ENCODE measurements at places on chromosomes 5 and 9.

- no peak for DNase-seq
These were observed 255.1 kb downstream of the MAST4 start for GRCh38 chr5:66851306-66851705.

DNA sequence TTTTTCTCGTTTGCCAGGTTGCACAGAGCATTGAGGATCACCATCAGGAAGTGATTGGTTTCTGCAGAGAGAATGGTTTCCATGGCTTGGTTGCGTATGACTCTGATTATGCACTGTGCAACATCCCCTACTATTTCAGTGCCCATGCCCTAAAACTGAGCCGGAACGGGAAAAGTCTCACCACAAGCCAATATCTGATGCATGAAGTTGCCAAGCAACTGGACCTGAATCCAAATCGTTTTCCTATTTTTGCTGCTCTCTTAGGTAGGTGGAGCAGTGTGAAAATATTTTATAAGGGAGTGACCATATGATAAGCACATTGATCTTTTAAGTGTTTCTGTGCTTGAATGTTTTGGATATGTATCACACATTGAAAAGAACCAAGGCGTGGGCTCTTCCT, 17.7 kb upstream of the FAM120AOS start:
- DNase-seq: no peak

DNA sequence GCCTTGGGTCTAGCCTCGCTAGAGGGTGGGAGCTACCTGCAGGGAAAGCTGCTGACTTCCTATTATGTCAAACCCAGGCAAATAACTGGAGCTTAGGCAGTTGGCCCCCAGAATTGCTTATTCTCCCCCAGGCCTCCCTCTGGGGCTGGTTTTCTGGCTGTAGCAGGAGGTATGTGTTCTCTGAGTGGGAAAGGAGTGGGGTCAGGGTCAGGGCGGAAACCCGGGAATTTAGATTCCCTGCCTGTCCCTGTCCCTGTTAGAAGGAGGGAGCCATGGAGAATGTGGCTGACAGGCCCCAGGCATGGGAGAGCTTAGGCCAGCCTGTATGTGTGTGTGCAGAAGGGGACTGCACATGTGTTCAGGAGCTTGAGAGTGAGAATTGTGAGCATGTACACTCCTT, 13.6 kb upstream of the CXXC5 start:
- DNase-seq: no peak

DNA sequence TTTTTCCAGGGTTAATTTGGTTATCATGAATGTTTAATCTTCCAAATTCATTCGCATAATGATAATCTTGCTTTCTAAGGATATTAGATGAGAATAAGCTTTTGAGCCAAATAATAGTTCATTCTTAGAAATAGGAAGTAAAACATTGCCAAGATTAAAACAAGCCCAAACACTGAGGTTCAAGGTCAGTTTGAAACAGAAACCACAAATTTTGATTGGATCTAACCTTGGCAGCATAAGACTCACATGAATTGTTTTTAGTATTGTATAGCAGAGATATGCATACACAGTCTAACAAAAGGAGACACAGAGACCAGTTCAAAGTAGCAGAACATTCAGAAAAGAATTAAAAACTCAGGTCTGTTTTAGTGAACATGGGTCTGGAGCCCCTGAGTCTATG, 43.4 kb upstream of the VCAN start:
- DNase-seq: no peak

DNA sequence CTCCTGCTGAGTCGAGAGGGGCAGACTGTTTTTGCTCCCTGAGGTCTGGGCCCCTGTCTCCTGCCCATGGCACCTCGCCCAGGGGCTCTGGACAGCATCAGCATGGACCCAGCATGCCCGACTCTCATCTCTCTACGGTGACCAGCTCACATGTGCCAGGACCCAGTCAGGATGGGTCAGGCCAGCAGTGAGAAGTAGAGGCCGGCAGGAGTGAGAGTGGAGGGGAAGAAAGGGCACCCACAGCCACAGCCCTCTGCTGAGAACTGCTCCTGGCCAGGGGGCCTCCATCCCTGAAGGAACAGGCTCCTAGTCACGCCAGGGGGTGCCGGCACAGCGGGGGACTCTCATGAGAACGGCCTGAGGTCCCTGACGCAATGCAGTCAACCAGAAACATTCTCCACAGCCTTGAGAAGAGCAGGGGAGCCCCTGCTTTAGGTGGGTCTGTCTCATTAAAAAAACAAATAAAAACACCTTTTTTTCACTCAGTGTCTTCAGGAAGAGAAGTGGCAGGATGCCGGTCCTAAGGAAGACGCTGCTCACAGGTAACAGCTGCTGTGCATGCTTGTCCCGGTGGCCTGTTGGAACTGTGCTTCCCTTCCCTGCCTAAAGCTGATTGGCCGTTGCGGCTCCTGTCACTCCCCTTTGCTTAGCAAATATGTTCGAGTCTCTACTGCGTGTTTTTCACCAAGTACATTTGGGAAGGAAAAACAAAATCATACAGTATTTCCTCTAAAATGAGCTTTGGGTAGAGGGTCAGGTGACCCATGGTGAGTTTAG, 85.7 kb upstream of the FBXW11 start:
- no peak for DNase-seq
